Stimulated activated naive CD8-positive, alpha-beta T cell treated with anti-CD3 and anti-CD28 coated beads, Interleukin-15, Interleukin-2, amounts not matched to agents 100 U/mL and 50 U/mL, for 24 hours (primary cell): ENCODE measurements at places on chromosomes 5 and 9.

- DNase-seq: no peak
Measured at GRCh38 chr5:11904265-11904906, at the start of gene CTNND2. Gene CTNND2, minus strand, starts transcription at chr5:11904446. Its CDS starts 593 bp downstream, at chr5:11903853.

DNA sequence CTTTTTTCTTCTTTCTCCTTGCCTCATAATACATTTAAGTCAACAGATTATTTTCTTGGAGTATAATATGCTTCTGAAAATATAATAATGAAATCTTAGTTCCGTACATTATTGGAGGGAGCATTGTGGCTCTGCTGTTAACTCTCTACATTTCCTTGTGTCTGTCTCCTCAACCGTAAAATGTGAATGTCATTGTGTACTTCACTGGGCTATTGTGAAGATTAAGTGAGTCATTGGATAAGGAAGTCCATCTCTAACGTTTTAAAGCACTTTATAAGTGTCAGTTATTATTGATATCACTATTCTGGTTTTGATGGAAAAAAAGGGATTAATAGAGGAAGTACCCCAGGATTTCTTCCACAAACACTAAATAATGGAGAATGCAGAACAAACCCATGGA is 304.5 kb upstream of the RFX3 start:
- DNase-seq: no peak

DNA sequence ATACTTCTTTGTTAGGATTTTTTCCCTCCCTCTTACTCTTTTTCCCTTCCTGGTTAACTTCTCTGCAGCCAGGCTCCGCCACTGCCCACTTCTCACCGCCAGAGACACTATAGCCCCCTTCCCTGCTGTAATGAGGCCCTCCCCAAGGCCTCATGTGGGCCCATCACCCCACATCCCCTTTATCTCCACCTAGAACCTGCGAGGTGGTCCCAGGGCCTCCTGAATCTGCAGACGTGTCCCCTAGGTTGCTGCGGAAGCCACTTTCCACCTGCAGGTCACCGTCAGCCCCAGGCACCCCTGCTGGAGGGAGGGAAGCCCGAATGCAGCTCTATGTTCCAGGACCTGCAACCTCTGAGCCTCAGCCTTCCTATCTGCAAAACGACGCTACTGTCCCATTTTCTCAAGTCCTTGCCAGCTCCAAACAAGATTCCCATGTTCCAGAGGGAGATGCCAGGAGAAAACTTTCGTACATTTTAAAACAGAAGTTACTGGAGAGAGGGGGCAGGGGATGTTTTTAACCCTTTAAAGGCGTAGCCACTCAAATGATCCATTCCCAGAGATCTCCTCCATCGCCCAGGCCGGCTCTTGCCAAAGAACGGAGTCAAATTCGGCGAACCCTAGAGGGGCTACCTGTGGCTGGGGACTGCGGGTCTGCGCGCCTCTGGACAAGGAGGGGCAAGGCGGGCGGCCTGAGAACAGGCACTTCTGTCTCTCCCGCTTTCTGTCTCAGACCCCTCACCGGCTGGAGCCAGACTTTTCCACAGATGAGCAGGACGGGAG is 929 bp downstream of the SH3PXD2B start:
- DNase-seq: no peak

GRCh38 chr9:92094655-92095054 is 20.6 kb downstream of the SPTLC1 start:
- peak; percentile 27 for DNase-seq

GRCh38 chr9:92208693-92209524 is 84.6 kb downstream of the IARS1 start:
- no peak for DNase-seq

GRCh38 chr5:112684737-112685136 is 52.9 kb upstream of the APC start:
- no peak for DNase-seq

DNA sequence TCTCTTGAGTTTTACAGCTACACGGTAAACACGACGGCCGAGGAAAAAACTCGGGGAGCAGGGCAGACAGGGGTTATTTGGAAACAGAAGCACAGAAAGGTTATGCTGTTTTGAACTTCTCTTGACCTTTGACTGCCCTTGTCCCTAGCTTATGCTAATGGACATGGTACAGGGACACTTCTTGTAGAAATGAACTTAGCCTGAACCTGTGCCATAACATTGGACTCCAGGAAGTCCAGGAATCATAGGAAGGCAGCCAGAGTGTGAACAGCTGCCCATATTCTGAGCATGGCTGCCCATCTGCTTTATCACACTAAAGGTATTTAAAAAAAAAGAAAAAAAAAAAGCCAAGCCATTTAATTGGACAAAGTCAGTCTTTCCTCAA is 46.1 kb downstream of the NR6A1 start:
- no peak for DNase-seq

- no peak for DNase-seq
Measured at GRCh38 chr9:13557746-13558145, 278.3 kb upstream of the MPDZ start.

GRCh38 chr9:87324613-87325194 is 173.0 kb upstream of the DAPK1 start:
- DNase-seq: no peak

DNA sequence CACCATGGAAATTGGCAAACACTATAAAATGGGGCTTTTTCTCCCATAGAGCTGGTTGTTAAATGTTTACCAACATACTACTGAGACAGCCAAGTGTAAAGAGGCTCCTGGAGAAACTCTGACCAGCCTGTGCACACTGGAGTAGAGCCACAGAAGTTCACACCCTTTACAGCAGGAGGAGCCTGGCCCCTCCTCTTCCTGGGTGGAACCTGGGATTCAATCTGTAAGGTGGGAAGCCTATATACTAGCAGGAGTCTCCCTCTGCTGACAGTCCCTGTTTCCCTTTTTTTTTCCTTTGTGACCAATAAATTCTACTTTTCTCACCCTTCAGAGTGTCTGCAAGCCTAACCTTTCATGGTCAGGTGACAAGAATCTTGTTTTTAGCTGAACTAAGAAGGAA is 10.4 kb upstream of the SLC30A5 start:
- no peak for DNase-seq

- DNase-seq: no peak
Measured at GRCh38 chr9:21119093-21119770, 22.4 kb downstream of the IFNW1 start.

GRCh38 chr9:91817493-91818224 is 132.4 kb downstream of the ROR2 start:
- no peak for DNase-seq

- no peak for DNase-seq
Measured at GRCh38 chr5:139925650-139926640, 117.2 kb downstream of the NRG2 start.

DNA sequence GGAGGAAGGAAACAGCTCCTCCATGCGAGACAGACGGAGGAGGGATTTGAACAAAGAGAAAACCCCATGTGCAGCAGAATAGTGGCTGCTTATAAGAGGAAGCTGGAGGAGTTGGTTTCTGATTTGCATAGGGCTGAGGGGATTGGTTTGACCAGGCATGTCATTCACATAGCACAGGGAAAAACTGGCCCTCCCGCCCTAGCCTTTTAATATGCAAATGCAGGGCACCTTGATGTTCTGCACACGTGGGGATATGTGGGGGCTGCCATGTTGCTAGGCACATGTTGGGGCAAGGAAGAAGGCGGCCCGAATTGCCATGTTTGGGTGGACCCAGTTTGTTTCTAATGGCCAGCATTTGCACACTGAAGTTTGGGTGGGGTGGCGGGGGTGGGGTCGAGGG is 42.2 kb downstream of the OSMR start:
- no peak for DNase-seq

- DNase-seq: no peak
Measured at GRCh38 chr5:165877475-165877874, 2372.1 kb downstream of the MAT2B start.

DNA sequence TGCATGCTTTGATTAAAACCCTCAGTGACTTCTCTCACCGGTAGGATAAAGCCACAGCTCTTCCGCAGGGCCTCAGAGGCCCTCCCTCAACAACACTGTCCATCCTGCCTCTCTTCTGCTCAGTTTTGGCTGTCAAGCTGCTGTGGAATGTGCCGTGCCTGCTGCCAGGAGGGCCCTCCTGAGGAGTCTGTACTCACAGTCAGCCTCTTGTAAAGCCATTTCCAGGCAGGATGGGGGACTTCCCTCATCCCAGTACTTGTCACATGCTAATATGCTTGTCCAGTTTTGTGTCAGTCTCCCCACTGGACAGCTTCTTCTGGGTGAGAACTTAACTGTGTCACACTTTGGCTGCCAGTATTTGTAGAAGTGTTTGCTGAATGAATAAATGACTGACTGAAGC is 13.9 kb upstream of the DDX41 start:
- DNase-seq: no peak

DNA sequence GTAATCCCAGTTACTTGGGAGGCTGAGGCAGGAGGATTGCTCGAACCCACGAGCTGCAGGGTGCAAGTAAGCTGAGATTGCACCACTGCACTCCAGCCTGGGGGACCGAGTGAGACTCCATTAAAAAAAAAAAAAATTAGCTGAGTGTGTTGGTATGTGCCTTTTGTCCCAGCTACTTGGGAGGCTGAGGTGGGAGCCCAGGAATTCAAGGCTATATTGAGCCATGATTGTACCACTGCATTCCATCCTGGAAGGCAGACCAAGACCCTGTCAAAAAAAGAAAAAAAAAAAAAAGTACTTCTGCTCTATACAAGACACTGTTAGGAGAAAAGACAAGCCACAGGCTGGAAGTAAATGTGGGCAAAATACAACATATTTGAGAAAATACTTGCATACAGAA is 68.5 kb upstream of the FBXW11 start:
- DNase-seq: no peak

DNA sequence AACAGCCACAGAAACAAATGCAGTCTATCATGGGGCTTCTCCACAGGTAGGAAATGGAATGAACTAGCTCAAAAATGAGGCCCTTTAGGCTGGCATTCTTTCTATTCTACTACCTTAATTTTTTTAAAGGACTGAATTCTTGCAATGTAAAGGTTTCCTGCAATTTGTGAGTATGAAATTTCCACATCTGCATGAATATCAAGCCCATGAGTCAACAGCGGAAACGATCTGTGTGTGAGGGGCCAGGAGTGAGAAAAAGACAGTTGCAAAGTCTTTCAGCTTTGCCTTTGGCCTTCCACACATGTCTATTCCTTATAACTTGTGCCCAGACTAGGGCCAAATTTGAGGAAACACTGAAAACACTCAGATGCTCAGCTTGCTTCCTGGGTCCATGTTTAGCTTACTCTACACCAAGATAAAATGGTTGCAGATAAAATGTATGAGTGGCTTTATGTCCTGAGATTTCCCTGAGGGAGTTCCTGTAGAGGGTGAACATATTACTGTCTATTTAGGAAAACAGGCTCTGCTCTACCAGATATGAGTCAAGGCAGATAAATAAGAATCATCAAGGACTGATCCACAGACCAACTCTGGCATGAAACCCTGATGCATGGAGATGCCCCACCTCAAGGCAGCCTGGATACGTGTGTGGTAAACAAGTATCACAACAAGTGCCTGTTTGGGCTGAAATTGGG is 46.5 kb downstream of the RETREG1 start:
- no peak for DNase-seq

DNA sequence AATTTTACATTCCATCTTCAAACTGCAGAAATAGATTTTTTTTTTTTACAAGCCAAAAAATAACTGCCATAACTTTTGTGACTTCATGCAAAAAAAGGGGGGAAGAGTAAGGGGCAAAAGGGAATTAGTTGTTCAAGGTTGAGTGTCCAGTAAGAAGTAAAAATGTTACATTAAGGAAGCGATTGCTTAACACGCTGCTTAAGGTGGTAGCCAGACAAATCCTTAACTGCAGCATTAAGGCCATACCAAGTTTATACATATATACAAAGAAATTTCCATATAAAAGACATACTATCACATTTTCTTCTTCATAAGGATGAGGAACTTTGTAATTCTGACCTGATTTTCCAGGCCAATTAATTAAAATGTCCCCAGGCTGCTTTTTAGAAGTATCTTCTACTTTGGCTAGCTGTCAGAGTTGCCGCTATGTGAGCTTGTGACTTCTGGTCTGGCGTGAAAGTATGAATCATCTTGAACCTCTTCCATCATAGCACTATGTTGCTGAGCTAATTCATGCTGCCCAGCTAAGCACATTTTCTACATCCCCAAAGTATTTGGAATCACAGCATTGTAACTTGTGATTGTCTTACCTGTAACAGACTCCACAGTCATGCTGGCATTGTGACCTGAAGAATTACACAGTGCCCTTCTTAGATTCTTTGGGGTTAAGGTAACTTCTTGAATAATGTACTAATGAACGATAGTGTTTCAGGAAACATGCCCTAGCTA is 40.0 kb downstream of the G3BP1 start:
- DNase-seq: no peak

GRCh38 chr9:123525957-123526356 is 170.0 kb downstream of the CRB2 start:
- no peak for DNase-seq

GRCh38 chr5:73564675-73565074 is 764 bp downstream of the ANKRA2 start:
- peak; percentile 7 for DNase-seq

DNA sequence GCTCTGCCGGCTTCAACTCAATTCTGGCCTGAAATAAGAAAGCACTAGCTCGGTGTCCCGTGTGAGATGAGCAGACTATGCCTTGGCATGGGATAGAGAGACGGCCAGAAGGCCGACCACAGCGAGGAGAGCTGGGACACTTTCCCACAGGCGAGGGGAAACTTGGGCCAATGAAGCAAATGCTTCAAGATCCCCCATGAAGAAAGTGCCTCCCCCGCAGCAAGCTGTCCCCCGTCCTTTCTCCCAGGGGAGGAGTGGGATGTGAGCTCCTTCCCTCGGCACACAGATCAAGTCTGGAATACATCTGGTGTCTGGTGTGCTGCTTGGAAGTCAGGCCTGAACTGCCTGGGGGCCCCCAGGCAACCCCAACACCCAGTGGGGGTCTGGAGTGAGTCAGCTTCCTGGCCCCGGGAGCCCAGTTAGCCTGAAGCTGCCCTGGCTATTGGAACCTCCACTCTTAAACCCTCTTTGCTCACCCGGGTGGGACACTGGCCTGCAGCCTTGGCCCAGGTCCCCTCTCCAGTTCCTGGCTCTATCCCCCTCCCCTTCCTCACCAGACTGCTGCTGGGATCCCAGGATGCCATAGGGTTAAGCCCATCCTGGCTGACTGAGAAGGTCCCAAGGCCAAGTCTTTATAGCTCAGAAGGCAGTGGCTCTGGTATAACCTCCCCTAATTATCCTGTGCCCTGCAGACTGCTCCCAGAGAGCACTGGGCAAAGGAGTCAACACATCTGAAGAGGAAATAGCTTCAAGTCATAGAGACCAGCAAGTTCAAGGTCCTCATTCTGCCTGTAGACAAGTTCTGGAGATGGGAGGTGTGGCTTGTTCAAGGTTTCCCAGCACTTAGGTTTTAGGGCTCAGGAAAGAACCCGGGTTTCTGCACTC is 205.3 kb downstream of the TTLL11 start:
- DNase-seq: no peak
